Left ventricle myocardium superior (tissue), 1 donor: ENCODE measurements at places on chromosomes 6 and 20.

- DNase-seq: peak; percentile 1
These were observed 12.1 kb upstream of the MLN start for GRCh38 chr6:33815854-33816253.

DNA sequence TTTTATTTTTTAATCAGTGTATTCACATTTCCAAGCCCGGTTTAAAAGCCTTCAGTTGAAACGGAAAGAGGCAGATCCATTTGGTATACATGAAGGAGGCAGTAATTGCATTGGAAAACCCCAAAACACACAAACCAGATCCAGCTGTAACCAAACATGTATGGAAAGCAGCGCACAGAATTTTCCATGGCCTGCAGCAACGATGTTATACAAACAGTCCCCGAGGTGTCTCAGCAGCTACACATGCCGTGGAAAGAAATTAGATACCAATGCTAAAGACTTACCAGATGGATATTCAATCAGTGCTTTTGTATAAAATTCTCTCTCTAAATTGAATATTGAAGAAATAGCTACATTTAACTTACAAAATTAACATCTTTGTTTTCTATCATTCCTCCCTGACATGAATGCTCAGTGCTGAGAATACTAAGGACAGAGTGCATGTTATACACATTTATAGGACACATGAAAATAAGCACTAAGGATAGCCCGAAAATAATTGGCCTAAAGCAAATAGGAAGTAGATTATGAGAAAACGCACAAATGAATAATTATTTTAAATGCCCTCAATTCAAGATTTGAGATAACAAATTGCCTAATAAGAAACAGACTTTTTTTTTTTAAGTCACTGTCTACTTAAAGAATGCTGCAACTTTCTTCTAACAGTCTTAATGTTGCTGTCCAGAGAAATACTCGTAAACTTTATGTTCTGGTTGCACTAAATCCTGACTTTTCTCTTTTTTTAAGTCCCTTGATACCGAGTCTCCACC lies 713.1 kb downstream of the HDGFL1 start:
- DNase-seq: no peak

GRCh38 chr6:37489697-37490336 lies 9.9 kb downstream of the CCDC167 start:
- DNase-seq: peak; percentile 55

GRCh38 chr6:89281779-89282246 lies 33.3 kb downstream of the GABRR2 start:
- DNase-seq: no peak

DNA sequence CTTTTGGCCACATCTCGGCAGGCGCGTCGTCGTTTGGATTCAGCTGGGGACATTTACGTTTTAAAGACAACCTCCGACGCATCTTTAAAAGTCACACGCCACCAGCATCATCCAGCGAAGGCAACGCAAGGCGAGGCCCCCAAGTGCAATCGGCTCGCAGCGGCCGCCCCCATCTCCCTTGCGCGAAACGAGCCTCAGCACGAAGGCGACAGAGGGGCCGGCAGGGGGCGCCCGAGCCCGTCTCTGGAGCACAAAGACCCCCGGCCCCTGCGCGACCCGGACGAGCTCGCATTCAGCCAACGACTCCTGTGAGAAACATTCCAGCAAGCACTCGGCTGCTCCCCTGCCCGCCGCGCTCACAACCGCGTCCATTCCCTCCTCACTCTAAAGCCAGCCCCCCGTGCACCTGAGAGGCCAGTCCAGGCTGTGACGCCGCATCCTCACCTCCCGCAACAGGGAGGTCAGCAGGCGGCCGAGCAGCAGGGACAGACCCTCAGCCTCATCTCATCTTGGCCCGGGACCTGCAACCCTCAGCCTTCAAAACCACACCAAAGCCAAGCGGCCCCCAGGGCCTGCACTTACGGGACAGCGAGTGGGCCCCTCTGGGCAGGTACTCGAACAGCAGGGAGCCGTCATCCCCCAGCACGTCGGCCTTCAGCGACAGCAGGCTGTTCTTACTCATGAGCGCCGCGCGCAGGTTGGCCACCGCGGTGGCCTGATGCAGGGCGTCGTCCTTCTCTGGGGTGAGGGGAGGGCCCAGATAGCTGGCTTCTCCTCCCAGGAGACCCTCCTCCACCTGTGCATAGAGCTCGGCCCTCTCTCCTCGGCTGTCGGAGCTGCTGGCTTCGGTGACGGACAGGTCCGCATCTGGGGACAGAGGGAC lies 35.8 kb downstream of the SLC2A4RG start:
- DNase-seq: peak; percentile 75

DNA sequence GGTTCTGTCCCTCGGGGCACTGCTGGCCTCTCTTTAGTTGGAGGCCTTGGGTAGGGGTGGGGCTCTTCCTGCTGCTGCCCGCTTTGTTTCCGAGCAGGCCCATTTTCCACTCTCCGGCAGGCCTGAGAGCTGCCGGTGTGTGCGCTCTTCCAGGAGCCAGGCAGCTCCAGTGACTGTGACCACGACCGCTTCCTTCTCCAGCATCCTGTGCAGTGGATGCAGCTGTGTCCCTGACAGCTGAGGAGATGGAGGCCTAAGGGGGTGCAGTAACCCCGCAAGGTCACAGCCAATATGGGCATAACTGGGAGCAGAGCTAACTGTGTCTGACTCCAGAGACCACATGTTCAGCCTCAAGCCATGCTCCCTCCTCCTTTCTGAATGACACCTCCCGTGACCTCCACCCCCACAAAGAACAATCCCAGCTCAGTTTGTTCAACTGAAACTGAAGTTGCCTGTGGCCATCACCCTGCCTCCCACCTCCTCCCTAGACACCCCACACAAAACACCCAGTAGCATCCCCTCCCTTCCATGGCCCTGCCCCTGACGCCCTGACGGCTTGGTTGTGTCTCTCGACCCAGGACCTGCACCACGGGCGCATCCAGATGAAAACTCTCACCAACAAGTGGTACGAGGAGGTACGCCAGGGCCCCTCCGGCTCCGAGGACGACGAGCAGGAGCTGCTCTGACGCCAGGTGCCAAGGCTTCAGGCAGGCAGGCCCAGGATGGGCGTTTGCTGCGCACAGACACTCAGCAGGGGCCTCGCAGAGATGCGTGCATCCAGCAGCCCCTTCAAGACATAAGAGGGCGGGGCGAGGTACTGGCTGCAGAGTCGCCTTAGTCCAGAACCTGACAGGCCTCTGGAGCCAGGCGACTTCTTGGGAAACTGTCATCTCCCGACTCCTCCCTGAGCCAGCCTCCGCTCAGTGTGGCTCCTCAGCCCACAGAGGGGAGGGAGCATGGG lies 27.8 kb downstream of the SPATA2 start:
- DNase-seq: no peak

DNA sequence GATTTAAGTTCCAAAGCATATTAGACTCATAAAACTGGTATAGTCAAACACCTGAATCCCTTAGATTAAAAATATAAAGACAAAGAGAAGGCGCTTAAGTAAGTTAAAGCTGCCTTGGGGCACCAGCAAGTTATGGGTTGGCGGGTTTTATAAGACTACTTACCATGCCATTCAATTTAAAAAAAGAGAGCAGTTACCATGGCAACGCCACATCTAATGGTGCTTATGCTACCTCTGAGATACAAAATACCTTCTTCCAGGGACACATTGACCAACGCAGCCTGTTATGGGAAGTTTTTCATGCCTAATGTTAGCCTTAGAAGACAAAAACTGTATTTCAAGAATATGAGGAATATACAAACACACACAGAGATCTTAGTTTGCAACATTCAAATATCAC lies 713.6 kb downstream of the RNF144B start:
- DNase-seq: no peak

- DNase-seq: no peak
These were observed 11.9 kb downstream of the FOXA2 start for GRCh38 chr20:22572491-22572890.

GRCh38 chr20:17654649-17655285 lies 27.3 kb downstream of the RRBP1 start:
- DNase-seq: peak; percentile 72

- DNase-seq: no peak
These were observed 39.4 kb downstream of the SCML4 start for GRCh38 chr6:107784669-107785068.

GRCh38 chr6:44529146-44529905 lies 141.8 kb downstream of the CDC5L start:
- no peak for DNase-seq

- DNase-seq: no peak
These were observed 48.6 kb upstream of the GRIK2 start for GRCh38 chr6:101344885-101345284.

DNA sequence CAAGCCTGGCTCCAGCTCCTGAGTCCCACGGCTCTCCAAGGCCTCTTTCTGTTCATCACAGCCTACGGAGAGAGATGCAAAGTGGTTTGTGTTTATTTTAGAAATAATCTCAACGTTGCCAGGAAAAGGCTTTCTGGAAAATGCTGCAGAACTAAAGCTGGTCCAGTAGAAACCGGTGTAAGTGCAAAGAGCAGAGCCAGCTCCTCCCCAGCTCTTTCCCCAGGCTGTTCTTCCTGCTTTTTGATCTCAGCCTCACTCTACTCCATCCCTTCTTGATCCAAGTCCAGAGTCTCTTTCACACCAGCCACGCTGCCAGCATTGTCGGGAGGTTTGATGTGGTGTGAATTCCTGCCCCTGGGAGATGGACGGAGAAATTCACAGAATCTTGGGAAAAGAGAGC lies 69.8 kb downstream of the TMEM170B start:
- DNase-seq: peak; percentile 33

- DNase-seq: no peak
These were observed 628.0 kb upstream of the AGPAT4 start for GRCh38 chr6:161901740-161902426.

DNA sequence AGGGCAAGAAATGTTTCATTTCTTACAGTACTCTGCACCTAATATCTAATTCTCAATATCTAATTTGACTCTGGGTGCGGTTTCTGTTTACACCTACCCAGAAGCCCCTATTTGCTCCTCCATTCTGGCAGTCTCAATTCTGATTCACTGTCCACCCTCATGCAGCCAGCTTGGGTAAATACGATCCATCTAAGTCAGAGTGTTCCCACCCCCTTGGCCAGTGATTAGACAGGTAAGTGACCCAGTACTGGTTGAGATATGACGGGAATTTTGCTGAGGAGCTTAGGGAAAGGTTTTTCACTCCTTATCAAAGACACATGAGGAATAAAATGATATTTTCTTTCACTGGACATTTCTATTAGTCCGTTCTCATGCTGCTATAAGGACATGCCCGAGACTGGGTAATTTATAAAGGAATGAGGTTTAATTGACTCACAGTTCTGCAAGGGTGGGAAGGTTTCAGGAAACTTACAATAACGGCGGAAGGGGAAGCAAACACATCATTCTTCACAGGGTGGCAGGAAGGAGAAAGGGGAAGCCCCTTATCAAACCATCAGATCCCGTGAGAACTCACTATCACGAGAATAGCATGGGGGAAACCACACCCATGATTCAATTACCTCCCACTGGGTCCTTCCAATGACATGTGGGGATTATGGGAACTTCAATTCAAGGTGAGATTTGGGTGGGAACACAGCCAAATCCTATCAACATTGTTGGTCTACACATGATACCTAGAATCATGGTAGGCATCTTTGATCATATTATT lies 29.4 kb downstream of the GLO1 start:
- DNase-seq: no peak

DNA sequence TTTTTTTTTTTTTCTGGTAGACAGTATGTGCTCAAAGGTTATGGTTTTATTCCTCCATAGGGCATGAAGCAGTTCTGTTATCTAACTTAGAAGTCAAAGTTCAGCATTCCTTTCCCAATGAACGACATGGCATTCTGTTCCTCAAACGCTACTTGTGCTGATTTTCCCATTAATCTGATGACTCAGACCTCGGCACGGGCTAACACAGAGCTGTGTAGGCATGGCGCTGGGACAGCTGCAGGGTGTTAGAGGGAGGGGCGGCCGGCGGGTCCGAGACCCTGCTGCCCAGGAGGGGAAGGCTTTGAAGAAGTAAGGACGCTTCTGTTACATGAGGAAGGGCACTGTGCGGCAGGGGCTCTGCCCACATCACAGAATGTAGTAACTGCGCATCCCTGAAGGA lies 93.6 kb upstream of the AGPAT4 start:
- DNase-seq: no peak

DNA sequence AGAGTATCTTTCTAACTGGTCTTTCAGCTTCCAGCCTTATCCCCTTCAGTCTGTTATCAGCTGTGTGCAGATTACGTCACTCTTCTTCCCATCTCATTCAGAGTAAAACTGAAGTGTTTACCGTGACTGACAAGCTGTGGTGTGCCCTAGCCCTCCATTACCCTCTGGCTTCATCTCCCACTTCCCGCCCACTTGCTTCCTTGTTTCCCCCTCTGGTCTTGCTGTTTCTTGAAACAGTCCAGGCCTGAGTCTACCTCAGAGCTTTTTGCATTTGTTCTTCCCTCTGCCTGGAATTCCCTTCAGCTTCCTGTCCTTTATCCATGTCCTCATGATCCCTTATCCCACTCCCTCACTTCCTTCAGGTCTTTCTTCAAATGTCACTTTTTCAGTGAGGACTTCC lies 66.9 kb downstream of the CARMIL1 start:
- DNase-seq: no peak

DNA sequence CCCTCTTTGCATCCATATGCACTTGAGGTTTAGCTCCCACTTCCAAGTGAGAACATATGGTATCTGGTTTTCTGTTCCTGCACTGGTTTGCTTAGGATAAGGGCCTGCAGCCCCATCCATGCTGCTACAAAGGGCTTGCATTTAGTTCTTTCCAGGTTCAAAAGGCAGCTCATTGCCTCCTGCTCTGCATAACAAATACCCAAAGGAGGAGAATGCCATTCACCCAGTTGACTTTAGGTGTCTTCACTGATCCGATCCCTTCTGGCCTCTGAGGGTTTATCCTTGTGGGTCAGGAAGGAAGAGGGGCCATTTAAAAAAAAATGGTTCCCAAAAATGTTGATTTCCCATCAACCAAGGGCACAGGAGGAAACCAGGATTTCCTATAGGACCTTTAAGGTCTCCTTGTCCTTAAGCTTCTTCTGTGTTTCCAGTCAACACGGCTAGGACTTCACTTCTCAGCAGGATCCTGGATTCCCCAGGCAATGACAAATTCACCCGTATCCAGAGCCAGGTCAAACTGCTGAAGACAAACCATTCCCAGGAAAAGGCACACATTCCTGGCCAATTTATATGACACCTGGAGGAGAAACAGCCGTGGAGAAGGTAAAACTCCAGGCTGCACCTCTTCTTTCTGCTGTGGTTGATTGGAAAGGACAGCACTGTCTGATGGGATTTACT lies 447.7 kb upstream of the CDH4 start:
- DNase-seq: no peak

DNA sequence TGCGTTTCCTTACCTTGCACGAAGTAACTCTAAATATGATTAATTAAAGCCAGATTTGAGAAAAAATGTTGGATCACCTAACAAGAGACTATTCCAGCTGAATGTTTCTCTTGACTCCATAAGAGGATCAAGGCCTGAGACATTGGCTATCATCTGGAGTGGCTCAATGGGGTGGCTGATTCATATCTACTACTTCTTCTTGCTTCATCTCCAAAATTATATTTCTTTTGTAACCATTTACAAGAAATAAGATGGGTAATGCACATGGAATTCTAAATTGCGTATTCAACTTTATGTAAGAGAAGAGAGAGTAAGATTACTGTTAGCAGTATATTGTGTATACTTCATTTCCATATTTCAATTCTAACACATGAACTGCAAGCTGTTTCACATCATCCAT lies 819.0 kb upstream of the EYS start:
- DNase-seq: no peak

- no peak for DNase-seq
These were observed 364.0 kb downstream of the PHF3 start for GRCh38 chr6:63999613-64000012.

GRCh38 chr20:33320006-33320405 lies 37.0 kb downstream of the BPIFB1 start:
- no peak for DNase-seq

- no peak for DNase-seq
These were observed 229.0 kb downstream of the ZNF217 start for GRCh38 chr20:53364646-53365045.

- DNase-seq: no peak
These were observed 455.3 kb downstream of the EPM2A start for GRCh38 chr6:145279993-145280392.
